ENCODE measurements at places on chromosomes 1 and 21.

- DNase-seq = no peak
Measured at GRCh38 chr1:96338622-96339021, 383.0 kb upstream of the PTBP2 start.

DNA sequence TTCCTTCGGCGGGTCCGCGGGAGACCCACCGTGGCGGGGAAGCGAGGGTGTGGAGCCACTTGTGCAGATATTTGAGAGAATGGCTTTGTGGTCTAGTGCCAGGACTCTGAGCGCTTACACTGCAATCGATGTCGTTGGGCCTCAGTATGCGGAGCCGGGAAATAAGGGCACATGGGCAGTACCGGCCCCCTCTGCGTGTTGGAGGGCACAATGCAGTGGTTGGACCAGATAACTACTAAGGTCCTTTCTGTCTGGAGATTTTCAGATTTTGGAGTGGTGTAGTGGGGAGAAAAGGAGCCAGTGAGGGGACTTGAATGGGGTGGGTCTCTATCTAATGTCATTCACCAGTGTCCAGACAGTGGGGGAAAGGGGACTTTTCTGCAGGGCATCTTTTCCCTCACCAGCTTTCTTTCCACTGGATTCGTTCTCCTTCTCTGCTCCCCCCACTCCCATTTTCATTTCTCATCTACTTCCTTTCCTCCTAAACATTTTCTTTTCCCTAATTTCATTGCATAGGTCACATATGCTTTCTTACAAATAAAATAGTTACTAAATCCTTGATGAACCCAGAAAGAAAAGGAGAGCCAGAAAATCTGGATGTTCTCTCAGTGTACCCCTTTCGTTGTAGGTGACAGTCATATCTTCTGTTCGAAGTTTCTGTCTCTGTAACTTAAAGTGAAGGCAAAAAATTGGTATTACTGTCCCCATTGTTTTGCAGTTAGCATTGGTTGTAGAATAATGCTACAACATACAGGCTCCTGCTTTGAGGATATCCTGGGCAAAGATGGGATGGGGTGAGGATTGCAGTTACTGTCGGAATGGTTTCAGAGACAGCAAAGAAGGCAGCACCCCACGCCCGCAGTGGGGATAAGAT is 1.4 kb downstream of the ATF3 start:
- no peak for DNase-seq

- DNase-seq = no peak
Measured at GRCh38 chr21:19343711-19344110, 940.1 kb upstream of the TMPRSS15 start.

GRCh38 chr21:45973475-45974072 is 8.0 kb upstream of the COL6A1 start:
- DNase-seq = peak; percentile 77

DNA sequence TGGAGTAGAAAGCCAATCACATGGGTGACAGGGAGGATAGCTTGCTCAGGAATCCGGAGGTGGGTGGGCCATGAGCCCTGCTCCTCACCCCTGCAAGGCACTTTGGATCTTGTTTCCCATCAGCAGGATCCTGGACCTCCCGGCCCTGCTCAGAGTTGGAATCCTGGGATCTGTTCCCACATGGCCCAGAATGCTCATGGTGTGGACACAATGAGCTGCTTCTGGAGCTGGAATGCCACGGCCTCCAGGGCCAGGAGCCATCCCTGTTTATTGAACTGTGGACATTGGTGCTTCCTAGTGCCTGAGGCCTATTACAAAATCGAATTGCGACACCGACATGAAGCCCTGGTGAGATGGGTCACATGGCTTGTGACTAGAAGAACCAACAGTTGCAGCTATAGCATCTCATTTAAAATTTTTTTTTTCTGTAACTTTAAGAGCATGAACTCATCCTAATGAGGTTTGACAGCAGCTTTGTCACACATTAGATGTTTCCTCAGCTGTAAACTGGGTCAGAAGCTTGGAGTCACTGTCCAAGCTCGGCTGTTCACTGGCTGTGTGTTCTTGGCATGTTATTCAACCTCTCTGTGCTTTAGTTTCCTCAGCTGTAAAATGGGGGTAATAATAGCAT is 40.4 kb upstream of the GOLT1A start:
- no peak for DNase-seq

DNA sequence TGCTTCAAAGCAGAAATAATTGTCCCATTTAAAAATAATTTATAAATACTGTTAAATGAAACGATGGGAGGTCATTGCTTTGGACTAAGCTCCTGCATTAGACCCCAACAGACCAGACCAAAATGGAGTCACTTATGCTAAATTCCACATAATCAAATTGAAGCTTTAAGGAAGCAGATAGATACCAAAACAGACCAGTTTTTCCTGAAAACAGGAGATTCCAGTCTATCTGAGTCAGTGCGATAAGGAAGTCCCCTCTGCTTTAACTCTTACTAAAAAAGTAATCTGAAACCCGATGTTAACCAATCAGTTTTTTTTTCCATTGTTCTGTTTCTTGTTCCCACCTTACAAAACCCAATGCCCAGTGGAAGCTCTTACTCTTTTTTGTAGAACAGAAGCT is 16.2 kb upstream of the DNASE2B start:
- DNase-seq = no peak

- DNase-seq = no peak
Measured at GRCh38 chr1:223208164-223209076, 65.4 kb upstream of the TLR5 start.

GRCh38 chr1:64194168-64195080 is 9.0 kb upstream of the UBE2U start:
- no peak for DNase-seq

DNA sequence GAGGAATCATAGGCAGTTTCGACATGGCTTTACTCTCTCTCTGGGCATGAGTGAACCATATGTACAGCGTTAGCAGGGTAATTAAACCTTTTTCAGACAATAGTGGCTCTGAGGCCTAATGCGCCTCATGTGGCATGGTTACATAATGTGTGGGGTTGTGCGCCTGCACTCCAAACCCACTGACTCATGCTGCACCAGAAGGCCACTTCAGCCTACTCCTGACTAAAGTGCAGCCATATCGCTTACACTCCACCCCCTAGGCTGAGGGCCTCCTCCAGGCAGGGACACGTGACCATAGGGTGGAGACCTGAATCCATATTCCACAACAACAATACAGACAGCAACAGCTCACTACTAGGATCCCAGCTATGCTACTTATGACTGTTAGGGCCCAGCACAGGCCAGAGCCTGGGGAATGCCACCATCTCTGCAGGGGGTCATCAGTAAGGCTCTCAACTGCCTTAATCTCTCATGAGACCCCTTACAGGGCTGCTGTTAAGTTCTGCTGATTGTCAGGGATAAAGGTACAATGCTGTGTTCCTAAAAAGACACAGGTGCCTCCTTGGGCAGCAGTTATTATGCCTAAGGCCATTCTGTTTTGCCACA is 13.4 kb upstream of the ODF2L start:
- no peak for DNase-seq

- no peak for DNase-seq
Measured at GRCh38 chr1:197144570-197145325, 1.7 kb downstream of the ASPM start.

- DNase-seq = no peak
Measured at GRCh38 chr1:94118471-94118870, 2.5 kb downstream of the ABCA4 start.

GRCh38 chr1:12772520-12772919 is 1.0 kb upstream of the PRAMEF12 start:
- DNase-seq = no peak
